ENCODE measurements at places on chromosomes 5 and 9.

GRCh38 chr9:118104363-118104762, 400.2 kb downstream of the TLR4 start:
- H3K36me3 ChIP-seq = no peaks in the 10 kb centered on the region
- H3K27ac ChIP-seq = no peak overlapping the region
- H3K27me3 ChIP-seq = no peaks in the 10 kb centered on the region
- no peaks in the 10 kb centered on the region for H3K4me1 ChIP-seq
- H3K4me3 ChIP-seq = no peak overlapping the region

GRCh38 chr5:80181618-80182211, 74.1 kb downstream of the SERINC5 start:
- H3K4me1 ChIP-seq = peaks cover 6% of the 10 kb centered on the region
- no peak overlapping the region for H3K27ac ChIP-seq
- no peak for DNase-seq

DNA sequence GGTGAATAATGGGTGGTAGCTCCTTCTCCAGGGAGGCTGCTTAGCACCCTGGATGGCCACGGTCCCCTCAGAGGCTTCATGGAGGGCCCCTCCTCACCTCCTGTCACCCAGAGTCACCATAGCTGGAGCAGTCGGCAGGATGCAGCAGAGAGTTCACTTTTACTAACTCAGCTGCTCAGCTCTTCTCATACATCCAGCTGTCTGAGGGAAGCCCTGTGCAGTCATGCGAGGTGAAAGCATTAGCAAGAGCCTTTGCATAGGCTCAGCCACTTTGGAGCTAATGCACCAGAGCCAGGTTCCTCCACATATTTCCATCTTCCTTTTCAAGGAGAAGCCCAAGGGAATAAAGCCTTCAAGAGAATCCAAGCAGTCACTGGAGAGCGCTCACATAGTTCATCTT, 499.2 kb downstream of the BNC2 start:
- no peak for DNase-seq
- H3K4me3 ChIP-seq = no peak overlapping the region
- no peaks in the 10 kb centered on the region for H3K27me3 ChIP-seq
- H3K4me1 ChIP-seq = no peaks in the 10 kb centered on the region

DNA sequence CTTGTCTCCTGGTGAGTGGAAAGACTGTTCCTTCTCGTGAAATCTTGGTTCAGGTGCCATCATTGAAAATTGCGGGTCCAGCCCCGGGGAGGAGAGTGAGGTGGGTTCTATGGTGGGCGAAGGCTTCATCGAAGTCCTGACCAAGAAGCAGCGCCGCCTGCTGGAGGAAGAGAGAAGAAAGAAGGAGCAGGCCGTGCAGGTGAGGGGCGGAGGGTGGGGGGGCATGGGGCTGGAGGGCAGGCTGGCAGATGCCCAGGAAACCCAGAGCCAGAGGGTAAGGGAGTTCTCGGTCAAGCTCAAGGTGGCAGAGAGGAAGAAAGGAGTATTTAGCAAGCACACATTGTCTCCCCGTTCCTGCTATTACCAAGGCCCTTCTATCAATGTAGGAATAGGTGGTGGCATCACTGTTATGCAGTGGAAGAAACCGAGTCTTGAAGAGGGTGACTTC, 24.3 kb upstream of the POMT1 start:
- peaks cover 99% of the 10 kb centered on the region for H3K36me3 ChIP-seq
- no peak overlapping the region for H3K4me3 ChIP-seq
- peaks cover 22% of the 10 kb centered on the region for H3K4me1 ChIP-seq
- DNase-seq = peak; percentile 53
- no peaks in the 10 kb centered on the region for H3K27me3 ChIP-seq

- H3K27me3 ChIP-seq = no peaks in the 10 kb centered on the region
- H3K4me3 ChIP-seq = no peak overlapping the region
- H3K4me1 ChIP-seq = no peaks in the 10 kb centered on the region
- no peak for DNase-seq
Measured at GRCh38 chr5:122030251-122030650, 47.8 kb downstream of the LOX start.

DNA sequence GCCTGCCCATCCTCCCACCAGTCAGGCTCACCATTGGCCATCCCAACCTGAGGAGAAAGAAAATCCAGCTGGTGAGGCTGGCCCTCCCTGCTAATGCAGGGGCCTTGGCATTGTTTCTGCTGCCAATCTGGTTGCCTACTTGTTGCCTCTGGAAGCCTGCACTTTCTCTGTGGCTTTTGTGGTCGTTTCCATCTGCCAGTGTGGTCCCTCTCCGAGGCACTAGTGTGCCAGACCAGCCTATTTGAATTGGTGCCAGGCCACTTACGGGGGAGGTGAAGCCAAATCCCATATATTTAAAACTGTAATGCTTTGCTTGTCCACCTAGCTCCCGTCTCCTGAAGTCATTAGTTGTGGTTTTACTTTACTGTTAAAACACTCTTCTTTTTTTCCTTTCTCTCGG, 213.4 kb upstream of the ADAMTSL1 start:
- peak overlapping the region; percentile 2 for H3K27ac ChIP-seq
- H3K27me3 ChIP-seq = no peaks in the 10 kb centered on the region
- no peak for DNase-seq
- no peak overlapping the region for H3K4me3 ChIP-seq
- no peaks in the 10 kb centered on the region for H3K36me3 ChIP-seq

DNA sequence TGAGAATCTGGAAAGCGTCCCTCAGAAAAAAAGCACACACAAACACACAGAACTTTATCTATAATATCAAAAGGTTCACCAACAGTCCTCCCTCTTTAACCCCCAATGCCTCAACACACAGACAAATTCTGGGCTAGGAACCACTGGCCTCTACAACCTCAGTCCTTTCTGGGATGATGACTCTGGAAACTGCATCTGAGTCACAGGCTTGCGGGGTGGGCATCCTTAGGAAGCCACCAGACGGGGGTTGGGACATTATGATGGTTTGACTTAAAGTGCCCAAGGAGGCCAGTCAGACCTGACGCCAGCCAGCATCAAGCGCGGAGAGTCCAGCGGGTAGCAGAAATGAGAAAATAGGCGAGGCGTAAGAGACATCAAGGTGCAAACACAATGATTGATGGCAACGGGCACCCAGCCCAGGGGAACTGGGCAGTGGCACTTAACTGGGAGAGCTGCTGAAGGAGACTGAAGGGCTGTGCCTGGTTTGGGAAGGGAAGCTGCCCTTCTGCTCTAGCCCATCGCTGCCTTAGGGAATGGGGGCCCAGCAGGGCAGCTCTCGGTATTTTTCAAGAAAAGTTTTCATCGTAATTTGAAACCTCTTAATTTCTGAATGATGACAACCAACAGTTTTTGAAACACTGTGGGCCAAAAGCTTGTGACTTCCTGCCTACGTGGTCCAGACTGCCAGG, 20.7 kb downstream of the SPRY4 start:
- no peaks in the 10 kb centered on the region for H3K27me3 ChIP-seq
- H3K27ac ChIP-seq = no peak overlapping the region
- DNase-seq = peak; percentile 35
- H3K36me3 ChIP-seq = no peaks in the 10 kb centered on the region

DNA sequence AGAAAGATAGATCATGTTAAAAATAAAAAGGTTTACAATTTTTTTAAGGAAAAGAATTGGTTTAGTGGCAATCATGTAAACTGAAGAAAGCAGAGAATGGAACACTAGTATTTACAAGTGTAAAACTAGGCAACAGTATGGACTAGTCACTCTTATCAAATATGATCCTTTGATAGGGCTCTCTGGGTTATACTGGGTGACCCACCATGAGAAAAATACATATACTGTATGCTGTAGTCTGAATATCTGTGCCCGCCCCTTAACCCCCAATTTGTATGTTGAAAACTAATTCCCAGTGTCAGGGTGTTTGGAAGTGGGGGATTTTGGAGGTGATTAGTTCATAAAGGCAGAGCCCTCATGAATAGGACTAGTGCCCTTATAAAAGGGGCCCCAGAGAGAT, 236.8 kb upstream of the TARS1 start:
- no peak overlapping the region for H3K27ac ChIP-seq
- no peak for DNase-seq
- H3K4me1 ChIP-seq = peaks cover 12% of the 10 kb centered on the region
- no peaks in the 10 kb centered on the region for H3K27me3 ChIP-seq

- DNase-seq = no peak
- peaks cover 29% of the 10 kb centered on the region for H3K4me1 ChIP-seq
- no peaks in the 10 kb centered on the region for H3K27me3 ChIP-seq
- H3K36me3 ChIP-seq = no peaks in the 10 kb centered on the region
Measured at GRCh38 chr5:119331566-119332095, 24.2 kb upstream of the TNFAIP8 start.

GRCh38 chr5:10856071-10856470, 95.0 kb upstream of the DAP start:
- no peak overlapping the region for H3K4me3 ChIP-seq
- no peak for DNase-seq
- no peak overlapping the region for H3K27ac ChIP-seq
- peaks cover 6% of the 10 kb centered on the region for H3K4me1 ChIP-seq

DNA sequence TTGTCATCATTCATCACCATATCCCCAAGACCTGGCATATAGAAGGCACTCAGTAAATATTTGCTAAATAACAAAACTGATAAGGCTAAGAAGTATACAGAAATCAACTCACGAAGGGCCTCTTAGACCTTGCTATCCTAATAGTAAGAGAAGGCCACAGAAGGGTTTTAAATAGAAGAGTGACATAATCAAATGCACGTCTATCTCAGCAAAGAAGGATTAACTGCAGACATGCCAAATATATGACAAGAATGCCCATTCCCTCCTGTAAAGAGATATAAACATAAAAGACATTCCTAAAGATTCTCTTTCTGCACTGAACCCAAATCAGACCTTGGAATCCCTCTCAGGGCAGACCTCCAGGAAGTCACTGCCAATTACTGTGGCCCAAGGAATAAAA, 34.1 kb downstream of the ECPAS start:
- H3K27ac ChIP-seq = no peak overlapping the region
- no peaks in the 10 kb centered on the region for H3K27me3 ChIP-seq
- H3K4me1 ChIP-seq = peaks cover 35% of the 10 kb centered on the region
- peaks cover 20% of the 10 kb centered on the region for H3K36me3 ChIP-seq
- no peak for DNase-seq

DNA sequence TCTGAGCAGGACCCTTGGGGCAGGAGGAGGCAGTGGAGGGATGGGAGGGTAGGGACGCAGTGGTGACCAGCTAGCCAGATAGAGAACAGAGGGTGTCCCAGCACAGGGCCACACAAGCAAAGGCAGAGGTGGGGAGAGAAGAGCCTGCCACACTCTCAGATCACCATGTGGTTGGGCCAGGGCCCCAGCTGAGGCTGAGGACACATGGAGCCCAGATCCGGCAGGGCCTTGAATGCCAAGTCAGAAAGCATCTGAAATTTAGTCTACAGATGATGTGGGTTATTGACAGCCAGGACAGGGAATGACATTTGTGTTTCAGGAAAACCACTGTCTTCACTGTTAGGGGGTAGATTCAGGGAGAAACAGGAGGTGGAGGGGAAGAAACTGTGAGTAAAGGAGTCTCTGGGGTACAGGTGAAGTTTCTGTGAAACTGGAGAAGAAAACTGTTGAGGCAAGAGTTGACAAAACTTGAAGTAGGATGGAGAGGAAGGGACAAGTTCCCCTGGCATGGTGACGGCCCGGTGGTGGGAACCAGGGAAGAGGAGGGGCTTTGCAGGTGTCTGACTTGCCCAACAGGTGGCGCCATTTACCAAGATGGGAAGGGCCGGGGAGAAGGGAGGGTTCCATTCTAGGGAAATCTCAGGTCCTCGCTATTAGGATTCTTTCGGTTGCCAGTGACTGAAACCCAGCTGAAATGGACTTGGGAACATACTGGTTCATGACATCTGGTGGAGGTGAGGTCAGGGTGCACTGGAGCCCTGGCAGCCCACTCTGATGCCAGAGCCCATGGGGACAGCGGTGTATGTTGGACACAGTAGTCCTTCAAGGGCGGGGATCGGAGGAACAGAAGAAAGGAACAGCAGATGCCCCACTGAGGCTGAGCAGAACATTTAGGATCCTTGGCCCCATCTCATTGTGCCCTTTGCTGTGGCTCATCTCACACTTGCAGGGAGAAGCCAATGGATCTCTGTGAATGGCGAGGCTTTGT, 100.1 kb downstream of the KCNIP1 start:
- peaks cover 8% of the 10 kb centered on the region for H3K27me3 ChIP-seq
- no peaks in the 10 kb centered on the region for H3K36me3 ChIP-seq
- H3K4me1 ChIP-seq = no peaks in the 10 kb centered on the region
- no peak overlapping the region for H3K27ac ChIP-seq
- H3K4me3 ChIP-seq = no peak overlapping the region

- H3K4me3 ChIP-seq = no peak overlapping the region
- H3K27ac ChIP-seq = peak overlapping the region; percentile 26
- H3K4me1 ChIP-seq = peaks cover 12% of the 10 kb centered on the region
- no peaks in the 10 kb centered on the region for H3K27me3 ChIP-seq
Measured at GRCh38 chr9:33117796-33118195, 41.3 kb upstream of the SMU1 start.

GRCh38 chr5:37838152-37838932, 1.5 kb downstream of the GDNF start:
- no peak overlapping the region for H3K27ac ChIP-seq
- peaks cover 34% of the 10 kb centered on the region for H3K4me1 ChIP-seq
- H3K27me3 ChIP-seq = peaks cover 96% of the 10 kb centered on the region

GRCh38 chr5:150057052-150057451, 29.3 kb downstream of the CSF1R start:
- no peaks in the 10 kb centered on the region for H3K4me1 ChIP-seq
- no peak for DNase-seq
- peaks cover 82% of the 10 kb centered on the region for H3K36me3 ChIP-seq
- no peaks in the 10 kb centered on the region for H3K27me3 ChIP-seq
- H3K27ac ChIP-seq = no peak overlapping the region

GRCh38 chr9:737400-738120, 103.9 kb upstream of the DMRT1 start:
- peak overlapping the region; percentile 76 for H3K27ac ChIP-seq
- no peaks in the 10 kb centered on the region for H3K36me3 ChIP-seq
- peaks cover 24% of the 10 kb centered on the region for H3K4me1 ChIP-seq
- DNase-seq = no peak
- H3K4me3 ChIP-seq = no peak overlapping the region

- H3K27ac ChIP-seq = no peak overlapping the region
- H3K36me3 ChIP-seq = no peaks in the 10 kb centered on the region
- DNase-seq = no peak
- no peak overlapping the region for H3K4me3 ChIP-seq
Measured at GRCh38 chr5:335740-336038, 14.2 kb downstream of the AHRR start.

DNA sequence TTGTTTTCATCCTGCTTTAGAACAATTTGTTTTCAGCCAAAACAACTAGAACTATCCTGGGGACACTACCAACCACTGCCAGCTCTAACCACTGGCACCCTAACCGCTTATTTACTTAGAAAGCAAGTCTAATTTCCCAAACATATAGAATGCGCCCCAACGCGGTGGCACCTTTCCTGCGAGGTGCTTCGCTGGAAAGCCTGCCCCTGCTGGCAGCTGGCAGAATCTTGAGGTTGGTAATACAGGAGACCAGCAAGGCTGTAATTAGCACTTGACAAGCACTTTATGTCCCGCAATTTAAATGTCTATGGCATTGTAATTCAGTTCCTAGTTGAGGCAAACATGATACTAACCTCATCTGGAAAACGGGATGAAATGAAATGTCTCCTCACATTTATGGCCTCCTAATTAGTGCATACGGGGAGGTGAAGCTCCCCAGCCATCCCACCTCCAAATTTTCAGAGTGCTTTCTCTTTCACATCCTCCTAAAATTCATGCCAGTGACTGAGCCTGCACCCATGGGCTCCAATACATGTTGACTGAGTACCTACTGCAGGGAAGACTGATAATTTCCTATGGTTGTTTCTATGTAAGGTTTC, 30.4 kb downstream of the GABBR2 start:
- no peak overlapping the region for H3K27ac ChIP-seq
- peaks cover 17% of the 10 kb centered on the region for H3K27me3 ChIP-seq
- H3K36me3 ChIP-seq = no peaks in the 10 kb centered on the region
- H3K4me1 ChIP-seq = no peaks in the 10 kb centered on the region
- H3K4me3 ChIP-seq = no peak overlapping the region
- no peak for DNase-seq

Measured in heart right ventricle (tissue), 16 donors.